Suppressor macrophage treated with lipopolysaccharide for 4 hours (primary cell): ENCODE measurements at places on chromosomes 16 and 17.
A peak's percentile ranks its signal among the peaks of the same experiment; 100 is the strongest.

- no peak for DNase-seq
These were observed 479 bp downstream of the IRX6 start for GRCh38 chr16:55324285-55325079.

DNA sequence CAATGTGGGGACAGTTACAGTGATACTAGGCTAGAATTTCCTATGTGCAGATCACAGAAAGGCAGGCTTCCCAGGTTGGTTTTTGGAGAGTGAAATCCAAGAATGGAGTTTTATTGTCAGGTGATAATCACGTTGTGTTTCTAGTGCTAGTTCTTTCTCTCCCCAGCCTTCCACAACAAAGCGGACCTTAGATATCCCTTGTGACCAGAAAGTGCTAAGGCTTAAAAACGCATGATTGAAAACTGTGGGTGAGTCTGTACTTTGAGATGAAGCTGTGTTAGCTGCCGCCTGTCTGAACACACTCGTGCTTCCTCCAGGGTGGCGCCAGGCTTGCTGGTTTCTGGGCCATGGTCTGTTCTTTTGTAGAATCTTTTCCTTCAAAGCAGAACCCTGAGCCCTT lies 52.1 kb downstream of the BANP start:
- no peak for DNase-seq

DNA sequence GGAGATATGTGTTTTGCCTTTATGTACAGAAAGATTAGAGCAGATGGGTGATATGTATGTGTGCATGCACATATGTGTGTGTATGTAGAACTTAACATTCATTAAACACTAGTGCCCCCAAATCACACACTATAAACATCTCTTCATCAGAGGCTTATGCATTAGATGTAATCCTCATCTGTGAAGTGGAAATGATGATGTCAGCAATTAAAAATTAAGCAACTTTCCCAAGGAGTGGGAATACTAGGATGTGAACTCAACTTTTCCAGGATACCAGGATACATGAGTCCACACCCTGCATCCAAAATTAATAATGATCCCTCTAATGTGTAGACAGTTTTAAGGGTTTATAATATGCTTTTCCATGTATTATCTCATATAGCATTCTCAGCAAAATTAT lies 127.7 kb upstream of the ADAMTS18 start:
- no peak for DNase-seq

DNA sequence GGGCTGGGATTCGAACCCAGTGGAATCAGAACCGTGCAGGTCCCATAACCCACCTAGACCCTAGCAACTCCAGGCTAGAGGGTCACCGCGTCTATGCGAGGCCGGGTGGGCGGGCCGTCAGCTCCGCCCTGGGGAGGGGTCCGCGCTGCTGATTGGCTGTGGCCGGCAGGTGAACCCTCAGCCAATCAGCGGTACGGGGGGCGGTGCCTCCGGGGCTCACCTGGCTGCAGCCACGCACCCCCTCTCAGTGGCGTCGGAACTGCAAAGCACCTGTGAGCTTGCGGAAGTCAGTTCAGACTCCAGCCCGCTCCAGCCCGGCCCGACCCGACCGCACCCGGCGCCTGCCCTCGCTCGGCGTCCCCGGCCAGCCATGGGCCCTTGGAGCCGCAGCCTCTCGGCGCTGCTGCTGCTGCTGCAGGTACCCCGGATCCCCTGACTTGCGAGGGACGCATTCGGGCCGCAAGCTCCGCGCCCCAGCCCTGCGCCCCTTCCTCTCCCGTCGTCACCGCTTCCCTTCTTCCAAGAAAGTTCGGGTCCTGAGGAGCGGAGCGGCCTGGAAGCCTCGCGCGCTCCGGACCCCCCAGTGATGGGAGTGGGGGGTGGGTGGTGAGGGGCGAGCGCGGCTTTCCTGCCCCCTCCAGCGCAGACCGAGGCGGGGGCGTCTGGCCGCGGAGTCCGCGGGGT lies at the start of gene CDH1:
CDH1 (plus strand) TSS at position 247 of the 684 bp plus-strand sequence; CDS start at position 371, 124 bp downstream.
- DNase-seq: no peak

DNA sequence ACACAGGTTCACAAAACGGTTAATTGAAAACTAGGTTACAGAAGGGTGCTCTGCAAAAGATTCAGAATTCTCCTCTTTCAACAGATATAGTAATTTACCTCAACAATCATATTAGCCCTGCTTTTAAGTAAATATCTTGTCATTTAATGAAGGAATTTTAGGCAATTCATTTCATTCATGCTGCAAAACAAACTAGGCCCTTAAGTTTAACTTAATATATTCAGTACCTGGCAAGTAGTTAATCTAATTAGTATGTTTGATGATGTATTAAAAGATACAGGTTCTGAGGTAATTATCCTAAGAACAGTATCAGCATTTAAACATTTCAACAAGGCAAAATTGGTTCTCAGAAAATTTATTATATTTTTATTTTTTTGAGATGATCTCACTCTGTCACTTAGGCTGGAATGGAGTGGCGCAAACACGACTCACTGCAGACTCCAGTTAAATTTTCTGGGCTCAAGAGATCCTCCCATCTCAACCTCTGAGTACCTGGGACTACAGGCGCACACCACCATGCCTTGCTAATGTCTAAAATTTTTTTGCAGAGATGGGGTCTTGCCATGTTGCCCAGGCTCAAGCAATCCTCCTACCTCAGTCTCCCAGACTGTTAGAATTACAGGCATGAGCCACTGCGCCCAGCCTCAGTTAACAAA lies 44.9 kb downstream of the SMURF2 start:
- DNase-seq: peak; percentile 37

GRCh38 chr17:45016823-45017222 lies 34.6 kb downstream of the DCAKD start:
- DNase-seq: no peak

GRCh38 chr17:28878981-28879380 lies 18.6 kb downstream of the FLOT2 start:
- no peak for DNase-seq

DNA sequence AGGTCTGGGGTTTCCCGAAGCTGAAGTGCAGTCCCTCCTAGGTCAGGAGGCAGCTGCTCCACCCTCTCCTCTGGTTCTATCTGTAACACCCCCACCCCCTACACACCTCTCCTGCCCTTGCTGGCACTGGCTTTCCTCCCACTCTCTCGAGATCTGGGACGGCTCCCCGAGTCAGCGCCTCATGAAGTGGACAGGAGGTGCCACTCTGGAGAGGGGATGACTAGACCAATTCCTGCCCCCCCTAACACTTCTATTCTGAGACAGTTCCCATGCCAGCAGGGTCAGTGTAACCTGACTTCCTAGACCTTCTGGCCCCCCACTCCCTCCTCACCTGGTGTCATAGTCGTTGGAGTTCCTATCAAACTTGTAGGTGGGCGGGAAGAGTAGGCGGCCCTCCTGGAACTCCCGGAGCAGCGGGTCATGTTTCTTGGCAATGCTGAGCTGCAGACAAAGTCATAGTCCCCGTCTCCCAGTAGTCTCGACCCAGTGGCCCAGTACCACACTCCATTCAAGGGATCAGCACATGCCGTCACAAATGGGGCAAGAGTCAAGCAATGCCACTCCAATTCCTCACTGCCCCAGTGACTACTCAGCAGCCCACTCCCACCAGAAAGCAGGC lies 9.7 kb downstream of the INPP5K start:
- DNase-seq: no peak

- DNase-seq: no peak
These were observed 97.9 kb upstream of the ZNF750 start for GRCh38 chr17:82937411-82938371.

- peak; percentile 89 for DNase-seq
These were observed at the start of gene CBFA2T3 for GRCh38 chr16:88977018-88977811. CBFA2T3 (minus strand) TSS chr16:88977207; CDS start chr16:88976807, 400 bp downstream.

DNA sequence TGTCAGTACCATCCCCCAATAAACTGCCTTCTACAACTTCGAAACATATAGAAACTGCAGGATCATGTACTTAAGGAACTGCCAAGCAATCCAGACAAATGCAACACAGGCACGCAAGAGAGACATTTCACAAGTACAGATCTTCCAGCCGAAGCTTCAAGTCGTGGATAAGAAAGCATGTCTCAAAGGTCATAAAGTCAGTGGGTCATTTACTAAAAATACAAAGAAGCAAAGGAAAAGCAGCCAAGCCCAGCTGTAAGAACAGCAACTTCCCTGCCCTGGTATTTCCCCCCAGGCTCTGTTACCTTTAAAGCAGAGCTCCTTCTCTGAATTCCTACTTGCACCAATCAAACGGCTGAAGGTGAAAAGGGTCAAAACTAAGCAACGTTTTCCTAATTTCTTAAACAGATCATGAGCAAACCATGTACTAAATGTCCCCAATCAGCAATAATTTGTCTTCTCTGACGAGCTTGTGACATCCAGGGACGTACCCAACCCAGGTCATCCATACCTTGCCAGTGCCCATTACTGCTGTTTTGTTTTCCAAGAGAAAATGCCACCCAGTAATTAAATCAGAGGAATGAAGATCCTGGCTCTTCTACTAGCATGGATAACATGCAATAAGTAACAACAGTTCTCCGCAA lies 1.7 kb downstream of the AKTIP start:
- peak; percentile 26 for DNase-seq

GRCh38 chr16:30407804-30408534 lies 563 bp downstream of the ZNF771 start:
- DNase-seq: no peak

DNA sequence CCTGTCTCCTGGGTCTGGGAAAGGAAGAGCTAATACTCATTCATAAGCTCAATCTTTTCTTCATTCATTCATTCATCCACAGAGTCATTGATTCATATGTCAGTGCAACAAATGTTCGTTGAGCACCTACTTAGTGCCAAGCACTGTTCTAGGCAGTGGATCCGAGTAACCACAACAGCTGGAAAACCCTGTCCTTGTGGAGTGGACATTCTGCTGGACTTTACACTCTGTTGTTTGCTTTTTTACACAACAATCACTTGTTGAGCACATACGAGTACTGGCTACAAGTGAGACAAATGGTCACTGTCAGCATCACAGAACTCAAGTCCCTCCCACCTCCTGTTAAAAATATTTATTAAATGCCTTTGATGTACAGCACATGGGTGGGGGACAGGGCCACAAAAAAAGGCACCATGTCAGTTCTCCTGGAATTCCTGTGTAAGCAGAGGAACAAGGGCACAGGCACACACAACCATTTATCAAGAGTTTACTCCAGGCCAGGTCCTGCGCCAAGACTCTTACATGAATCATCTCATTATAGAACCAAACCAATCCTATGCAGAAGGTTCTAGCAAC lies 46.9 kb downstream of the TEKT5 start:
- DNase-seq: no peak

- peak; percentile 12 for DNase-seq
These were observed 77.9 kb downstream of the GOSR1 start for GRCh38 chr17:30554839-30555751.

DNA sequence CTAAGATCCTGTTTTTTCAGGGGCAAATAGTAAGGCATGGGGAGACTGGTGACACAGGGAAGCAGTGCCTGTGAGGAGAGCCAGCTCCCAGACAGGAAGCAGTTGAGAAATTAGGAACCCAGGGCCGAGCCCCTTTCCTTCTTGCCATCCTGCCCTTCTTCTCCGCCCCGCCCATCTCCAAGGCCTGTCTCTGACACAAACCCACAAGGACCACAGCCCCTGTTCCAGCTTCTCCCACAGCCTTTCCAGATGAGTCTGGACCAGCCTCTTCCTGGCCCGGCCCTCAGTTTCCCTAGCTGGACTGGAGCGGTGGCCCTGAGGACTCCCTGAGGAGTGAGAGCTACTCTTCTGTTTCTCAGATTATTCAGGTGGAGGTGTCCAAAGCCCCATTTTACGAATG lies 9.9 kb downstream of the CCDC102A start:
- DNase-seq: no peak

DNA sequence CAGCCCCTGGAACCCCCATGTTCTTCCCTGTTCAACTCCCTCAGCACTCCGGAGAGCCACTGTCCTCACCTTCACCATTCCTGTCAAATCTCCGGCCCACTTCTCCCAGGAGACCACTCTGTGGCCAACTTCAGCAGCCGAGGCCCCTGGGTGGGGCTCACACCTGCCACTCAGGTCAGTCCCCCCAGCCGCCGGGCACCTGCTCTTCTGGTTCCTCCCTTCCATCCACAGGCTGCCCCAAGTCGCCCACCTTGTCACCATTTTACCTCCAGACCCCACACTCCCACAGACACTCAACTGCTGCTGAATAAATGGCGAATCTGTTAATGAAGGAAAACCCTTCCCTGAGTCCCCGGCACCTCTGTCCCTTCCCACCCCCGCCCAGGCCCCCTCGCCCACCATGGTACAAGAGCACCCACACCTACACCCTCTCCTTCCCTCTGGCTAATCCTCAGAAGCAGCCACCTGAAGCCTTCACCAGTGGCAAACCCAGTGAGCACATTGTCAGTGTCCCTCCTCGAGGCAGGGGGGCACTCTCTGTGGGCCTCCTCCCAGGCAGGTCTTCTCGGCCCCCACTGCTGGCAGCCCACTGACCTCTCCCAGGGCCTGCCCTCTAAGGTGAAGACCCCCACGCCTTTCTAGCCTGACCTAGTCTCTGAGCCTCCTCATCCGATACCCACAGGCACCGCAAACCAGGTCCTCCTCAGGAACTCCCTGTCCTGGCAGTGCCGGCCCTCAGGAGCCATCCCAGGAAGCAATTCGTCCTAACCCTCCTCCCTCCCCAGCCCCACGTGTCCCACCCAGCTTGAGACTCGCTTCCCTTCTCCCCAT lies 8.2 kb downstream of the CANT1 start:
- no peak for DNase-seq

GRCh38 chr16:81527477-81528178 lies 83.0 kb downstream of the CMIP start:
- DNase-seq: no peak

GRCh38 chr17:81332914-81333528 lies 37.9 kb upstream of the SLC38A10 start:
- no peak for DNase-seq

DNA sequence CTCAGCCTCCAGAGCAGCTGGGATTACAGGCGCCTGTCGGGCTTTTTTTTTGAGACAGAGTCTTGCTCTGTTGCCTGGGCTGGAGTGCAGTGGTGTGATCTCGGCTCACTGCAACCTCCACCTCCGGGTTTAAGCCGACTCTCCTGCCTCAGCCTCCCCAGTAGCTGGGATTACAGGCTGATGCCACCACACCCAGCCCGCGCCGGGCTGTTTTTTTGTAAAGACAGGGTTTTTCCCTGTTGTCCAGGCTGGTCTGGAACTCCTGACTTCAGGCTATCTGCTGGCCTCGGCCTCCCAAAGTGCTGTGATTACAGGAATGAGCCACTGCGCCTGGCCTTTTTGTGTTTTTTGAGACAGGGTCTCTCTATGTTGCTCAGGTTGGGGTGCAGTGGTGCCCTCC lies 27.4 kb upstream of the SPNS3 start:
- DNase-seq: no peak

GRCh38 chr17:75518201-75518600 lies 1.9 kb downstream of the TSEN54 start:
- DNase-seq: no peak

- DNase-seq: peak; percentile 86
These were observed 15.4 kb upstream of the NDEL1 start for GRCh38 chr17:8420041-8420934.

DNA sequence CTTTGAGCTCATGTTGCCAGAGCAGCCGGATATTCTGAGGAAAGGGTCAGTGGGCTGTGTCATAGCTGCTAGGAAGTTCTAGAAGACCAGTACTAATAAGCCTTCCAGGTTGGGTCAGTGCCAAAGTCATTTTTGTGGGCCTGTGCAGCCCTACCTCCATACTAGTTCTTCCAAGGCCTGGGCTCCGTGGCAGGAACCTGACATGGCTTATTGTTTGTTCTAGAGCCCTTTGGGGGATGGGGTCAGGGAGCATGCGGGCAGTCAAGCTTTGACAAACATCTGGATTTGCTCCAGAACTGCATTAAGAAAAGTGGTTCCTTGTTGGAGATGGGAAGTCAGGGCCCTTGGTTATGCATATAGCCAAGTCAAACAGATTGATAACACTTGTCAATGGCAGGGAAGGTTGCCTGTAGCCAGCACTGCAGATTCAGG lies 7.6 kb downstream of the ALKBH5 start:
- DNase-seq: no peak
